ENCODE measurements at places on chromosomes 3 and 15.

GRCh38 chr3:188154014-188154808 lies at the start of gene LPP:
Gene LPP (plus strand): TSS chr3:188154157. CDS start chr3:188406121, 251,964 bp downstream.
- peak; percentile 58 for DNase-seq

DNA sequence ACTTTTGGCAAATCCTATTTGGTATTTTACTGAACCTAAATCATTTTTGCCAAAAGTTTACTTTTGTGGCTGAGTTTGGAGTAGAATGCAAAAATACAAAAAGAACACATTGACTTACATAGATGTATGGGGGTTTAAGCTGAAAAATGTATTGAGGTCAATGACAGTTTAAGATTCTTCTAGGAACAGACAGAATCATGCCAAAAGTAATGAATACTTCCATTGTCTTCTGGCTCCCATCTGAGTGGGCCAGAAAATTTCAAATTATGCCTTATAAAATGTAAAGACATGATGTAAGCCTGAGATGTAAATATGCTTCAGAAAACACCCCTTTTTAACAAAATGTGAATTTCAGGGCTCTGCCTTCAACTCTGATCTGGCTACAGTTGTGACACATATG lies 375.1 kb upstream of the DPH6 start:
- DNase-seq, result no peak

GRCh38 chr15:41905036-41905793 lies 11.4 kb upstream of the SPTBN5 start:
- DNase-seq, result no peak

DNA sequence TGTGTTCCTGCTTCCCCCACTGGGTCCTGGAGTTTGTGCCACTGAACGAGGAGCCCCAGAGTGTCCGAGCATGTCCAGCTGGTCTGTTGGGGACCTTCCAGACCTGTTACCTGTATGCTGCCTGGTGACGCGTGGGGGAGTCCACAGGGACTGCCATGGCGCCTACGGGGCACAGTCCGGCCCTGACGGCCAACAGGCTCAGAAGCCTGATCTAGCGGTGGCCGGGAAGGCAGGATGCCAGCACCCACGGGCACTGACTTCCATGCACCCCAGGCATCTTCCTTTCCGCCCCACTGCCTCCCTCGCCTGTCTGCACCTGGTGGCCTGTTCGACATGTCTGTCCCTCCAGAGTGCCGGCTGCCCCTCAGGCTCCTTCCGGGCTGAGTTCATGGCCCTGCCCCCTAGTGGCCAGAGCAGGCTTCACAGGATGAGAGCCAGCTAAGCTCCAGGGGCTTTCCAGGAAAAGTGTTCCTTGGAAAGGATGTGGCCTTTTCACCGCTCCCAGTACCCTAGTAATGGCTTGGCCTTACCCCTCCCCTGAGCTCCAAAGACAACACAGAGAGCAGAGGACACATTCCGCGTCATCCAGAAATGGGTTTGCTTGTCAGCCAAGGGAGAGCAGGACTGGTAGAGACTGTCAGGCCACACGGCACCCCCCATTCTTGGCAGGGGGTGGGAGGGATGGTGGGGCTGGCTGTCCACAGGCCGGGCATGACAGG lies 35.7 kb downstream of the NGRN start:
- DNase-seq, result peak; percentile 64

- no peak for DNase-seq
These were observed 61.9 kb downstream of the ISL2 start for GRCh38 chr15:76398317-76399104.

GRCh38 chr3:45343947-45344346 lies 44.4 kb upstream of the LARS2 start:
- peak; percentile 48 for DNase-seq

DNA sequence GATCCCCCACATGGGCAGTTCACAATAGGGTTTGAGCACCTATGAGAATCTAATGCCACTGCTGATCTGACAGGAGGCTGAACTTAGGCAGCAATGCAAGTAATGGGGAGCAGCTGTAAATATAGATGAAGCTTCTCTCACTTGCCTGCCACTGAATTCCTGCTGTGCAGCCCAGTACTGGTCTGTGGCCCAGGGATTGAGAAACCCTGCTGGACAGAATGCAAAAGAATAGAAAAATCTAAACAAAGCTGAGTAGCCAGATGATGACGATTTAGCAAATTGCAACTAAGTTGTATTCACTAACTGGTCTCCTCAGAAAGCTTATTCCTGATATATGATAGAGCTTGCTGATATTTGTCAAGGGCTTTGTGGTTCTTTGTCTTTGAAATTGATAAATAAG lies 34.3 kb upstream of the APH1B start:
- DNase-seq, result no peak

DNA sequence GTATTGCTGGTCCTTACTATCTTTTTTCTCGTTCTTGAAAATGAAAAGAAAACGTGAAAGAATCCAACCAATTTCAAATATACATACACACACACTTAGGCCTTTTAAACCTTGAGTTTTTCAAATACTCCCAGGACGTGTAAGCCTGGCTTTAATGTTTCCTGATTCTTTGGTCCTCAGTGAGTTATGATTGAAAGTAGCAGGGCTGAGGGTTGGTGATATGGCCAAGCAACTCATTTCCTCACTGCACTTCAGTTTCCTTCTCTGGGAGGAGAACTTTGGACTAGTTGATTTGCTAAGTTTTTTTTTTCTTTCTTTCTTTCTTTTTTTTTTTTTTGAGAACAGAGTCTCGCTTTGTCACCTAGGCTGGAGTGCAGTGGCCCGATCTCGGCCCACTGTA lies 34.6 kb downstream of the CHD2 start:
- no peak for DNase-seq

GRCh38 chr3:37447732-37448131 lies 273.4 kb upstream of the LRRFIP2 start:
- DNase-seq, result no peak

DNA sequence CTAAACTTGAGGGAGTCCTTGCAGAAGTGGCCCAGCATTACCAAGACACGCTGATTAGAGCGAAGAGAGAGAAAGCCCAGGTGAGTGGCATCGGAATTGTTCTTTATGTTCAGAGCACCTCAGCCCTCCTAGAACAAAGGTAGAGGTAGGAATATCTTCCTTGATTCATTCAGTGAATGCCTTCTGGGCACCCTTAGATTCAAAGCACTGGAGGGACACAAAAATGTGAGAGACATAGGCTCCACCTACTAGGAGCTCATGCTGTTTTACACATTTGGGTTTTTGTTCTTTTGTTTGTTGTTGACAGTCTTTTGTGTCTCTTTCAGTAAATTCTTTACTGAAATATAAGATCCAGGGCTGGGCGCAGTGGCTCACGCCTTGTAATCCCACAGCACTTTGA lies 68.2 kb downstream of the IQGAP1 start:
- DNase-seq, result no peak

DNA sequence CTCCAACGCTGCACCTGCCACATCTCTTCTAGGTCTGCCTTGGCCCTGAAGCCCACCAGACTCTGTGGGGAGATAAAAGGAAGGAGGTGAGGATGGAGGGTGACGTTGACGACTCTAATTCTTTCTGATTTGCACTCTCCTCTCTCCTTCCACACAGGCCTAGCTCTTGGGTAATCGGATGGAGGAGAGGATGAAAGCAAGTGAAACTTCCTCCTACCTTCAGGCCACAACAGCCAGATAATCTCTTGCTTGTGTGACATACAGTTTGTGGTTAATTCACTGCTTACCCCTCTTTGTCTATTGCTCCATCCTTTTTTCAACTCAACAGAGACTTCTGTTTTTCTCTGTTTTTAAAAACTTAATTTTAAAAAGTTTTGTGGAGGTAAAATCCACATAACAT lies 208.1 kb downstream of the SV2B start:
- no peak for DNase-seq

- DNase-seq, result no peak
These were observed 39.6 kb downstream of the LIPC start for GRCh38 chr15:58471348-58471747.

DNA sequence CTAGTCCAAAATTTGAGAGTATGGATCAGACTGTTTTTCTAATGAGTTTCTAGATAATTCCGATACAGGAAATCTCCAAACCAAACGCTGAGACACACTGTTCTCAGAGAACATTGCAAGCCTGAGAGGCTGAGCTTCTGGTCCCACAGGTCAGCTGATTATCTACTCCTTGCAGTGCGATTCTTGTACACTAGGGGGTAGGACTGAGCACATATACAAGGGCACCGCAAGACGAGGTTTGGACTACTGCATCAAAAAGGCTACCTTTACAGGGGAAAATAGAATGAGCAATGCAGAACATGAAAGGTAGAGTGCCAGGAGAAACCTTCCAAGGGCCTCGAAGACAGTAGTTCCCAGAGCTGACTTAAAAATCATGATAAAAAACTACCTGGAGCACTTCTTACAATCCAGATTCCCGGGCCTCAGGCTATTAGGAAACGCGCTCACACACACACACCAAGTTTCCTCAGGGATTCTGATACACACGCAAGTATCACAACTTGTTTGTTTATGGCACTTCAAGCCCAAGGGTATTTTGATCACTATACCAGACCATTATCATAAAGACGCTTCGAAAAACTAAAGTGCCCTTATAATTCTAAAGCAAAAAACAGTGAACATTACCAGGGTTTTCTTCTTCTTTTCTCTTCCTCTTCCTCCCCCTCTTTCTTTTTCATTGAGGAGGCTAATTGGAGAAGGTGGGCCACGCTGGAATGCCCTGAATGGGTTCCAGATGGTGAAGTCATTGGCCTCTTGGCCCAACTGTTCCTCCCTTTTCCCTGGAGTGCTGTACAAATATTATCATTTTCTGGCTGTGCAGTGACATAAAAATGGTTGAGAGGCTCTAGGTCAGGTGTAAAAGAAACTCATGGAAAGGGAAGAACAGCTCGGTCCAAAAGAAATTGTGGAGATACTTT lies 61.8 kb downstream of the SLC12A8 start:
- peak; percentile 71 for DNase-seq

DNA sequence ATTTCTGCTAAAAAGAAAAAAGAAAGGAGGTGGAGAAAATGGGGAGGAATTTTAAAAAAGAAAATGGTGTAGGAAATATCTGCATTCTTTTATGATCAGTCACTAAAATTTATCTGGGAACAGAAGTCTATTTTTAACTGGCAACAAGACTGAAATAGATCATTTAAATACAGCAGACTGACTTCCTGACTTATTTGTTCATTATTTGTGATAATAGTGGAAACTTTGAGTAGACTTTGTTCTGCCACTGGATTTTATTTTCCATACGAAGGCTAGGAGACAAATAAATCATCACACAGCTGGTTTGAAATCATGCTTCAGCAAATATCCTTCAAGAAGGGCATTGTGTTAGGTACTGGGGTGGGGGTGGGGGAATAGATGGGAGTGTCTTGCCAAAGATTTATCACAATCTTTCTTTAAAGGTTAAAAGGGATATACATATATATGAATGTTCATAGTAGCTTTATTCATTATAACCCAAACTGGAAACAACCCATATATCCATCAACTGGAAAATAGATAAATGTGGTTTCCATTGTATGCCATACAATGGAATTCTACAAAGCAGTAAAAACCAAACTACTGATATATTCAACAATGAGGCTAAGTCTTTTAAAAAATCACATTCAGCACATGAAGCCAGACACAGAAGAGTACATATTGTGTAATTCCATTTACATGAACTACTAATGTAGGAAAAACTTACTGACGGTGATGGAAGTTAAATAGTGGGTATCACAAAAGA lies 4.7 kb upstream of the CLASP2 start:
- DNase-seq, result no peak

GRCh38 chr3:14154276-14154675 lies 24.1 kb downstream of the XPC start:
- DNase-seq, result no peak

DNA sequence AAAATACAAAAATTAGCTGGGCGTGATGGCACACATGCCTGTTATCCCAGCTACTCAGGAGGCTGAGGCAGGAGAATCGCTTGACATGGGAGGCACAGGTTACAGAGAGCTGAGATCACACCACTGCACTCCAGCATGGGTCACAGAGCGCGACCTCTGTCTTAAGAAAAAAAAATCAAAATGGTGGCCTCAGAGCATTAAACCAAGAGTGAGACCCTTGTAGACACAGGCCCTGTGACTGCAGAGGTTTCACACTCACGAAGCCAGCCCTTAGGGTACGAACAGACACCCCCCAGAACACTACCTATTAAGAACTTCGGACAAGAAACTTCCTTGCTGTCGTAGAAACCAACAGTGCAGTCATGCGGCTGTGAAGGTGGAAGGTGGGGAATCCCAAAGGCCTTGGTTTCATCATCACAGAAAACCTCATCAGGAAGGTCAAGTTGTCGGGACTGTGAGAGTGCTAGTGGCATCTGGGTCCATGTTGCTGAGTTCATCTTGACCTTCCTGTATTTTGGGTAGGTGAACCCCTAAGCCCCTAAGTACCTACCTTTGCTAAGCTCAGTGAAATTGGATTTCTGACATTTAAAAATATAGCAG lies 4.8 kb upstream of the PDE8A start:
- no peak for DNase-seq

- no peak for DNase-seq
These were observed 20.9 kb downstream of the SNRK start for GRCh38 chr3:43307226-43307625.

GRCh38 chr3:128430301-128430700 lies 36.4 kb downstream of the DNAJB8 start:
- no peak for DNase-seq

DNA sequence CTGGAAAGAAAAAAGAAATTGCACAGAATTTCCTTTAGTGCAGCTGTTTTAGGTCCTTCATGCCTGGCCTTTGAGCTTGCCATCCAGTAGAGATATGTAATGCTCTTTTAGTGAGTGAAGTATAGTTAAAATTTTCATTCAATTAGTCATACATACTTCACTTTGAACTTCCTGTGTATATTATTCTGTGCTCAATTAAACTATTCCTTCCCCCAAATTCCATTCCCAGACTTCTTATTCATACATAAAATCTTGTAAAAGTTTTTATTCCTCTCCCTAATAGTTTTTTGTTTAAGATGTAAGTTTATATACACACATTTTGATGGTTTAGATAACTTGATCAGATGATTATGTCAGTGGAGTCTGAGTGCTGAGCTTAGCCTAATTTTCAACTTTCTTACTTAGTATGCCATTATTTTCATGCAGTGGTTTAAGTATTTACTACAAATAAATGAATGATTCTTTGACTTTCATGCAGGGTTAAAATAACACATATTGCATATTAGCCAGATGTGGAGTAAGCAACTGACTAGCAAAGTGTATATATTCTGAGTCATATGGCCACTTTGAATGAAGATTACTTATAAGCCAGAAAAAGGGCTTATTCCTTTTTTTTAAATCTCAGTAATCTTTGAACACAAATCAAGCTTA lies 42.5 kb upstream of the ABHD10 start:
- peak; percentile 89 for DNase-seq

DNA sequence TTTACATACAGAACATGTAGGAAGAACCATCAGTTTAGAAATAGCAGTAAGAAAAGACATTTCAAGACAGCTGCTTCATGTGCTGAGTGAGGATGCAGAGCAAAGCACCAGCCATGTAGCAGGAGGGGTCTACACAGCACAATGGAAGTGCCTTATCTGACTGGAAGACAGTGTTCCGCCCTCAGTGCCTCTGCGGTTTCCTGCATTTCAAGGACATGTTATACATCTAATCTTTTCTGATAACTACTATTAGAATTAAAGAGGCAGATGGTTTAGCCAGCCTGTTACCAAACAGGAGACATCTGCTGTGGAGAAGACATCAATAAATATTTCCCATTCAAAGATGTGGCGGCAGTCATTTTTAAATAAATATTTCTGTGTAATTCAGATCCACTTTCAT lies 10.6 kb downstream of the LSG1 start:
- no peak for DNase-seq
